Activated CD4-positive, alpha-beta memory T cell treated with anti-CD3 and anti-CD28 coated beads for 36 hours (primary cell): ENCODE measurements at places on chromosomes 5 and 9.

DNA sequence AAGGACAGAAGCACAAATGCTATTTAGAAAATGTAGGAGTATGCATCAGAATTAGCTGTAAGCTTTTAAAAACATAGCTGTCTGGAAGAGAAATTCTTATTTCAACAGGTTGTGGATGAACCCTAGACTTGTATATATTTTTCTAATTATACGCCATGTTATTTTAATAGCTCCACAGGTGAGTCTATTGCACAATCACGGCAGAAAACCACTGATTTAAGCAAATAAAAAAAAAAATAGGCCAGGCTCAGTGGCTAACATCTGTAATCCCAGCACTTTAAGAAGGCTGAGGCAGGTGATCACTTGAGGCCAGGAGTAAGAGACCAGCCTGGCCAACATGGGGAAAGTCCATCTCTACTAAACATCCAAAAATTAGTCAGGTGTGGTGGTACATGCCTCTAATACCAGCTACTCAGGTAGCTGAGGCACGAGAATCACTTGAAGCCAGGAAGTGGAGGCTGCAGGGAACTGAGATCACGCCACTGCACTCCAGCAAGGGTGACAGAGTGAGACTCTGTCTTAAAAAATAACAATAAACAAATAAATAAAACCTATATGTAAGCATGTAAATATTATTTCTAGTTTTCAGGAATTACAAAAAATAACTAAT, 11.7 kb downstream of the TRIM23 start:
- DNase-seq: no peak

DNA sequence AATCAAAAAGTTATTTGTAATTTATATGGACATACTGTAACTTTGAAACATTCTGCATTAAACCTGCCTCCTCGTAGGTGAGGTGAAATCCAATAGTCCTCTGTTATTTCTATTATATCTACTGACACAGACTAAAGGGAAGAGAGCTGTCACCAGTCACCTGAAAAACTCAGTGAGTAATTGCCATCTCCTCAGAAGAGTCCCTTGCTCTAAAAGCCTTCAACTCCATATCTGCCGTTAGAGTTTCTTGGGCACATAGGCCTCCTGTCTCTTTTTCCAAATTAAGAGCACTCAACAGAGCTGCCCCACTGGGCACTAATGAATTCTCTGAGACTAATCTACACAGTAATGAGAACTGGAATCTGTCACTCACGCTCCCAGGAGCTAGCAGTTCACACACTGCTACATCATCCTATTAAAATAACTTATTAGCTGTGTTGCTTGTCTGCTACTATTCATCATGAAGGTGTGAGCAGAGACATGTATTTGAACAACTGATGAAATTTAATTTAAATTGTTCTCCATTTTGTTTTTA, 67.3 kb upstream of the VCAN start:
- no peak for DNase-seq

DNA sequence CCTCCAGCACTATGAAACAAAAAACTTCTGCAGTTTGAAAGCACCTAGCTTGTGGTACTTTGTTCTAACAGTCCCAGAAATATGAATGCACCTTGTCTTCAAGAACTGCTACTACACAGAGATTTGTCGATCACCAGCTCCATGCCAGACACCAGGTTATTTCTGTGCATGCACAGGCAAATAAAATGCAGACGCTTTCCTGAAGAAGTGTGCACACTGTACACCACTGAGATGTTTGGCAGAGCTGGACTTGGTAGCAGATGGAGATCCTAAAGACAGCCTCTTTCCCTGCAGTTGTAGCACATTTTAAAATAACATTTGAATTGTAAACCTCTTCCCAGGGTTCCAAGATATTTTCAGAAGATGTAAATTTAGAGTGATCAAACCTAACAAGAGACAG, 730.0 kb downstream of the MTRR start:
- no peak for DNase-seq

DNA sequence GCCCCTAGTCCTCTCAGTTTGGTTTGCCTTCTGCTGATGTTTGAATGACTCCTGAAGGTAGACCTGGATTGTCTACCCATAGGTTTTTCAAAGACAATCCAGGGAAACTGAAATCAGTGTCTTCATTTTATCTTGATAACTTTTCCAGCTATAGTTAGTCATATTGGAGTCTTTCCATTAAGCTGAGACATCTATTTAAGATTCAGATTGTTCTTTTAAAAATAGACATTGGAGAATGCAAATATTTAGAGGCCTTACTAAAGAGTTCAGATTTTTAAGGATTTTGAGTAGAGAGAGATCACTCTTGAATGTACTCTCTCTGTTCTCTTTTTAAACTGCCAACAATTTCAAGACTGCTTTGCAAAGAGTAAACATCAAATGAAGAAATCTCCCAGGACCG, 69.1 kb downstream of the GDNF start:
- DNase-seq: no peak

DNA sequence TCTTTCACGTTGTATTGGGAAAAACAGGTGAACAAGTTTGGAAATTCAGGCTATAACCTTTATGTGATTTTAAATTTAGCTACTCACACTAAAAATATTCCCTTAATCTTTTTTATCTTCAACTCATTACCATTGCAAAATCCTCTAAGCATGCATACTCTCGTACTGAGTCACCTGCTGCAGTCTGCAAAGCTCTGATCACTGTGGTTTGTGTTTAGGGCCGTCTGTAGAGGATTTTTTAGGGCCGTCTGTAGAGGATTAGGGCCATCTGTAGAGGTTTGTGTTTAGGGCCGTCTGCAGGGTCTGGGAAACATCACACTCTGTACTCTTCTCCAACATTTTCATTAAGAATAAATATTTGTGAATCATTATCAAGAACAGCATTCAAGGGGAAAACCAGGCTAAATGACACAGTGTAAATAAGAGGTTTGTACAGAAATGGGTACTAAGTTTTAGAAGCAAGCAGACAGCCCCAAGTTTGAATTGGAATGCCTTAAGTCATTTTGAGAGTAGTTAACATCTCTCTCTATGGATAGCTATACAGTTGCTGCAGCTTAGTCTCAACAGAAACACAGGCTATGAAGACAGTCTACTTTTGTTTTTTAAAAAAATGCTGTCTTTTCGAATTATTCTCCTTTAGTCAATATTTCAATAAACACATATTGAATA, 155.0 kb upstream of the TSLP start:
- no peak for DNase-seq

- no peak for DNase-seq
These were observed 1.4 kb downstream of the PCDHA13 start for GRCh38 chr5:140883373-140883772.

DNA sequence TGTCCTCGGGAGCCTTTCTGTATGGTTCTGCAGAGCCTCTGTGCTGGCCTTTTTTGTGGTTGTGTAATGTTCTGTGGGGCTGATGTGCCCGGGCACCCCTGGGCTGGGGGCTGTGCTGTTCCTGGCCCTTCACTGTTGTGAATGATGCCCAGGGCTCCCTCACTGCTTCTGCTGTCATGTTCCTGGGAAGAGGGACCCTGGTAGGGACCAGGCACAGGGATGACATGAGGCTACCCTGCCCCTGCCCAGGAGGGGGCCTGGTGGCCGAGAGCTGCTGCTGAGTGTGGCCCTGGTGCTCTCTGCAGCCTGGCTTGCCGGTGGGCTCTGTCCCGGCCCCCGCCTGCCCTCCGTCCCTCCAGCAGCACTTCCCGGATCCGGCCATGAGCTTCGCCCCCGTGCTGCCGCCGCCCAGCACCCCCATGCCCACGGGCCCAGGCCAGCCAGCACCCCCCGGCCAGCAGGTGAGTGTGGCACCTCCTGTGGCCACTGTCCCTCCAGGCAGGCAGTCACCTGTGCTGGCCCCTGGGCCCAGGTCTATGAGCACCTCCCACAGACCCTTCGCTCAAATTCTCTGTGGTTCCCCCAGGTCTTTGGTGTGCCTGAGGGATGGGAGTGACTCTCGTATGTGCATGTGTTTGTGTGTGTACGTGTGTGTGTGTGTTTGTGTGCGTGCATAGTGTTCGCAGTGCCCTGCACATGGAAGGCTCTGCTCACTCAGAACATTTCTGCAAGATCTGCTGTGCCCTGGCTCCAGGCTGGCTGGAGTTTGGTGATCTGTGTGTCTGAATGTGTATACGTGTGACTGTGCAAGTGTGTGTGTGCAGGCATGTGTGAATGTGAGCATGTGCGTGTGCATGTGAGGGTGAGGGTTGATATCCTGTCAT, 72.3 kb downstream of the WNK2 start:
- peak; percentile 2 for DNase-seq

DNA sequence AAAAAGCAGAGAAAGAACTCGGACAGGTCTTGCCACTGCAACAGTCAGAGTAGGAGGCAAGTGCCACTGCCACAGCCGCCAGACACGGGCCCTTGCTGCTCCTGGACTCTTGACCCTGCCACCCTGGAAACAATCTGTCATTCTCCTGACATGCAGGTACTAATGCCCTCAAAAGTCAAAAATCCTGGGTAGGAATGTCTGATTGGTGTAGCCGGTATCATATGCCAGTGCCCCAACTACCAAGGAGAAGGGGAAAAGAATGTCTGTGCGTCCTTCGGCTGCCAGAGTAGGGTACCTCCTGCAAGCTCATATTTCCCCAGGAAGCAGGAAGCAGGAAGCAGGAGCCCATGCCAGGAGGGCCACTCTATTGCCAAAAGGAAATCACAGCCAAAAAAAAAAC, 30.5 kb upstream of the F2RL1 start:
- no peak for DNase-seq

GRCh38 chr5:149315753-149316152, 29.5 kb upstream of the GRPEL2 start:
- no peak for DNase-seq

DNA sequence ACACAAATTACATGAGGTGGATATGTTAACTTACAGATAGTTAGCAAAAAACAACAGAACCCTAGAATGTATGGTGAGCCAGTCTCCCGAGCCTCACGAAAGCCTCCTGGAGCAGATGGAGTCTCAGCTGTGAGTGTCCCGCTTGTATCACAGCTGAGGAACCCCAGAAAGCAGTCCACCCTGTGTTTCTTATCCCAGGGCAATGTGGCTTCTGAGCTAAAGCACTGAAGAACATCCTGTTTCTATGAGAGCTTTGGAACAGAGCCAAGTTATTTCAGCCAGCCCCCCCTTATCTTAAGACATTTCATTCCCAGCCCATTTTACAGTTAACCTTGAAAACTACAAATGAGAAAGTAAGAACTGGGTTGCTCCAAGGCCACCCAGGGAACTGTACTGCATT, 1220.9 kb upstream of the CDH6 start:
- DNase-seq: no peak

- no peak for DNase-seq
These were observed 201.2 kb upstream of the GAS1 start for GRCh38 chr9:87148331-87149104.

- DNase-seq: no peak
These were observed 3.2 kb downstream of the C1QTNF2 start for GRCh38 chr5:160367261-160367660.

DNA sequence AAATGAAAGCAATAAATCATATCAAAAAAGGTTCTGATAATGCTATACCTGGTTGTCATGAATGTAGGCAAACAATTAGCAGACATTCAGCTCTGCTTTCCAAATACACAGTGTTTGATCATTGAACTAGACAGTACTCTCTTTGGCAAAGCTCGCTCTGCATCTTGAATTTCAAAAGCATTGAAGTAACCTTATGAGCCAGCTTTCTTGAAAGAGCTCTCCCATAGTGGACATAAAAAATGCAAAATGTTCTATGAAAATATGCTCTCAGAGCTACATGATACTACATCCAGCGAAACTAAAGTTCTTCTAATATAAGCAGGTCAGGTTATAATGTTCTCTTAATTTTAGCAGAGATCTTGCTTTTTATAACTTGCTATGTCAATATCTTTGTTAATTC, 533.4 kb downstream of the CSNK1G3 start:
- DNase-seq: no peak

DNA sequence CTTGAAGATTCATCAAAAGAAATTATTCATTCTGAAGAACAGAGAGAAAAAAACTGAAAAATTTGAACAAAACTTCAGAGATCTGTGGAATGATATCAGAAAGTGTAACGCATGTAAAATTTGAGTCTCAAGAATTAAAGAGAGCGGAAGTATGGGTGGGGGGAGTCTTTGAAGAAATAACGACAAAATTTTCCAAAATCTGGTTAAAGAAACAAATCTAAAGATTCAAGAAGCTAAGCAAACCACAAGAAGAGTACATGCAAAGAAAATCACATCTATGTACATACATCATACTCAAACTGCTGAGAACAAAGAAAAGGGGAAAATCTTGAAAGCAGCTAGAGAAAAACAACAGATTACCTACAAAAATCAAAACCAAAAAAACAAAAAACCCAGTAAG, 149.4 kb upstream of the TBCA start:
- no peak for DNase-seq

DNA sequence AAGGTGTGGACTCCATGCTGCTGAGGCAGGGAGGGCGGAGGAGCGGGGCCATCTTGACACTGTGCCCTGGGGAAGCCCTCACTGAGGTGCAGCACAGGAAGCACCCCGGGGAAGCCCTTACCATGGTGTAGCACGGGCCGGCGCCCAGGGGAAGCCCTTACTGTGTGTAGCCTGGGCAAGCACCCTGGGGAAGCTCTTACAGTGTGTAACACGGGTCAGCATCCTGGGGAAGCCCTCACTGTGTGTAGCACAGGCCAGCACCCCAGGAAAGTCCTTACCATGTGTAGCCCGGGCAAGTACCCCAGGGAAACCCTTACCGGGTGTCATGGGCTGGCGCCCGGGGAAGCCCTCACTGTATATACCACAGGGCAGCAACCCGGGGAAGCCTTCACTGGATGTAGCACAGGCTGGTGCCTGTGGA, 62.6 kb upstream of the ZNF354B start:
- no peak for DNase-seq

DNA sequence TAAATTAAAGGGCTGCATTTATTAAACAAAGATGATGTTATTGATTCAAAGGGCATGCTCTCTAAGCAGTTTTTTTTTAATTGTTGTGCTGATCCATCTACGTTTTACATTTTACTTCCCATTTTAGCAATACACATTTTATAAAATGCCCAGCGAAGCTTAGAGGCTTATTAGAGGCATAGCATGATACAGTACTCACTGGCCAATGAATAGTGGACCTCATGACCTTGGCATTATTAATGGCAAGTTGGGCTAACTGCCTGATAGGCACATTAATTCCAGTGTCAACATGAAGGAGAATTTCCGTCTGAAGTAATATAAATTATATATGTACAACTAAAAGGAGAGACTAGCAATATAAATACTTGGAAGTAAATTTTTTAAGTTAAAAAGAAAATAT, 837.2 kb downstream of the EFNA5 start:
- no peak for DNase-seq

GRCh38 chr5:118506217-118506852, 482.0 kb downstream of the DTWD2 start:
- no peak for DNase-seq

- no peak for DNase-seq
These were observed 27.3 kb downstream of the PNPLA7 start for GRCh38 chr9:137522746-137523455.

GRCh38 chr5:148314187-148314586, 2.0 kb downstream of the SPINK7 start:
- DNase-seq: no peak
